GM12865 (cell line): ENCODE measurements at places on chromosomes 7 and 10.

DNA sequence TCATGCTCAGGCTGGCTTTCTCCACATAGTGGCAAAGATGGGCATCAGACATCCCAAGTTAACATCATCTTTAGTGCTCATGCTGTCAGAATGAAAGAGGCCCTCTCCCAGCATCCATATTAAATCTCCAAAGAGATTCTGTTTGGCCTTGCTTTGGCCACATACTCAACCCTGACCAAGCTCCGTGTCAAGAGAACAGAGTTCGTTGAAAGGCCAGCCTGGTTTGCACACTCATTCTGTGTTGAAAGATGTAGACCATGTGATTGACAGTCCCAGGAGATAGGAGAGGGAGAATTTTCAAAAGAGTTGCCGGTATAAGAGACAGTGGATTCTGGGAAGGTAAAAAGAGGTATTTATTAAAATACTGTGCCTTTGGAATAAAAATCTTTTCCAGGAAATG is 19.7 kb downstream of the MET start:
- no peak for DNase-seq

DNA sequence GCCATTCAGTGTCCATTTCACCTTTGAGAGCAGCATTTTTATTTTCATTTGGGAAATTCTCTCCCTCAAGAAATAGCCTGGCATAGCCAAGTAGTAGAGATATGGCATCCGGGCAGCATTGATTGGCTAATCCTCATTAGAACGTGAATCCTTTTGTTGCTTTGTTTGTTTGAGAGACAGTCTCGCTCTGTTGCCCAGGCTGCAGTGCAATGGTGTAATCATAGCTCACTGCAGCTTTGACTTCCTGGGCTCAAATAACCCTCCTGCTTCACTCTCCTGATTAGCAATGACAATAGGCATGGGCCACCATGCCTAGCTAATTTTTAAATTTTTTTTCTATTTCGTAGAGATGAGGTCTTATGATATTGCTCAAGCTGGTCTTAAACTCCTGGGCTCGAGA is 1174.9 kb upstream of the AUTS2 start:
- DNase-seq: no peak

DNA sequence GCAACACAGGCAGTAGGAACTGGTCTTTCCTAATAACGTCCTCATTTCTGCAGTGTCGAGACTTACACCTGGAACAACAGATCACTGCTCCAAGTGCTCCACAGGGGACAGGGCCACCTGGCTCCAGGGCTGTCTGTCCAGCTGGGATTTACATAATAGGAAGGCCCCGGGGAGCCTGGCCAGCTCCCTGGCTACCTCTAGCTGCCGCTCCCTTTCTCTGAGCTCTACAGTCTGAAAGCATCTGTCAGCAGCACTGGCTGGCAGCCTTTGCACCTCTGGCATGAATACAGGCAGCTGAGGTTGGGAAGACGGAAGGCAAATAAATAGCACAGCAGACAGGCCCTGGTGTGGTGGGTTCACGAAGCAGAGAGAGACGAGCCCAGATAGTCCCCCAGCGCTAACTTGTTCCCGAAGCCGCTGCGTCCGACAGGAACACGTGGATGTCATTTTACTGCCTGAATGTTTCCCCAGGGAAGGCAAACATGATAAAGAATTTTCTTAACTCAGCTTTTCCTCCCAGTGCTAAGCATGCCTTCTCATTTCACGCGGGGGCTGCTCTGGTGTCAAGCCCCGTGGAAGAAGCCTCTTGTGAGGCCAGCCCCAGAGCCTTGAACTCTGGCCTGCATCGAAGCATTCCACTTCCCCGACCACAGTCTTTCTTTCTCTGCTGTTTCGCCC is 105.4 kb downstream of the ITIH5 start:
- DNase-seq: no peak

- no peak for DNase-seq
Observed at GRCh38 chr7:41536122-41536872, 166.6 kb downstream of the INHBA start.

GRCh38 chr7:101867265-101867664 is 49.8 kb downstream of the CUX1 start:
- no peak for DNase-seq

DNA sequence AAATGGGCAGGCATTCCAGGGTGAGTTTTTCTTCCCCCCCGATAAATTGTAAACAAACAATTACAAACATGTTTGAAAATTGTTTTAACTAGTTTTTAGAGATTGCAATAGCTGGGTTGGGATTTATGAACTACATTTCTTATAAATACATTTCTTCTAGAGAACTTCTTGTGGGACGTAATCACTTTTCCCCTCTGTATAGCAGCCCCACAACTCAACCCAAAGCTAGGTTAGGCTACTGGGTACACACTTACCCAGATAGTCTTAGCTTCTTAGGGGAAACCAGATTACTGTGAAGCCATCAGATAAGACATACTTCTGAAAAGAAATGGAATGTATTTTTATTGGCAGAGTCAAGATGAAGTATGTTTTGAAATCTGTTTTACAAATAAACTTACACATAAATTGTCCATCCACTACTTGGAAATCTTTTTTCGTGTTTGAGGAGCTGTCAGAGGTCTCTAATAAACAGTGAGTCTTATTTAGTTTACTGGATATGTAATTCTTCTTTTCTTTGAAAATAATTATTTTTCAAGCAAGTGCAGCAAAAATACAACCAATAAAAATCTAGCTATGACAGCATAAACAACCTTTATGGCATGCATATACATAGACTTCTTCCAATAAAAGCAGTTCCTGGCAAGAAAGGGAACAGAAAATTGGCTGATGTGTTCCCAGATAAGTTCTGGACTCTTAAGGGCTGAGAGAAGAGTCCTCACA is 8.0 kb upstream of the GLRX3 start:
- no peak for DNase-seq

- no peak for DNase-seq
Observed at GRCh38 chr7:128910569-128910945, at the start of gene KCP. KCP (minus strand) TSS chr7:128910709; CDS start chr7:128910676, 33 bp downstream.
